ENCODE measurements at places on chromosomes 5 and 9.

DNA sequence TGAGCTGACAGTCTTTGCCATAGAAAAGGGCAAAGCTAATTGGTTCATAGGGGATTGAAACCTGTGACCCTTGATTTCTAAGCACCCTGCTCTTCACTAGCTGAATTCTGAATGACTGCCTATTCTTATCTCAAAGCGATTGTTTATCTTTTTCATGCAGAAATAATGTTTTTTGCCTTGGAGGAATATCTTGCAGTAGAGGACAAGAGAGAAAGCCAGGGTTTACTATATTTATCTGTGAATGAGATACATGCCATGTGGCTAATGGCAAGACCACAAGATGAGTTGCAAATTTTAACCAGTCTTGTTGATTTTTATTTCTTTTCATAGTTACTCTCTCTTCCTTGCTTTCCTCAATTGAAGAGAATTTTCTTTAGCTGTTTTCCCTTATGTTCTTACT is 185.0 kb downstream of the CNTLN start:
- DNase-seq: no peak

DNA sequence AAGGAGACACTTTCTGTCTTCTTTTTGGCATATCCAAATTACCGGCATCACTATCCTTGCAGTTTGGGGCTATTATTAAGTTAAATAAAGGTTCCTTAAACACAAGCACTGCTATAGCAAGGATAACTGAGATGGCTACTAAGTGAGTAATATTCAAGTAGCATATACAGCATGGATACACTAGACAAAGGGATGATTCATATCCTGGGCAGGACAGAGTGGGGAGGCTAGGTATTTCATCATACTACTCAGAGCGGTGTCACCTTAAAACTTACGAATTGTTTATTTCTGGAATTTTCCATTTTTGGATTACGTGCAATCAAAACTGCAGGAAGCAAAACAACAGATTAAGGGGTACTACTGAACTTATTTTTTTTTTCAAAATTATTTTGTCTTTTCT is 54.1 kb downstream of the FER start:
- no peak for DNase-seq

DNA sequence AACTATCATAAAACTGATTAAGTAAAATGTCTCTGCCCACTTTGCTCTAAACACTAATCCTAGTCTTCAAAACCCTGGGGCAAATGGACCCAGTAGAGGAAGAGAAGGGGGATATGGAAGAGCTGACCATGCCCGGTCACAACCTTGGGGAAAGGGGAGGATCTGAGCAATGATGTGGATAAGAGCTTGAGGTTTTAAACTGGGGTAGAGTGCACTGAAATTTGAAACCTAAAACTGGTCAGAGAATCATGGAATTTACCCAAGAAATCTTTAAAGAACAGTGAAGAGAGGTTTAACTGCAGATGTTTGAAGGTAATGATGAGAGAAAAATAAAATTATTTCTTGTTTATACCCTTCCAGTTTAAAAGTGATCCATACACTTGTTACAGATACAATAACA is 110.8 kb downstream of the MRPS30 start:
- DNase-seq: no peak

- DNase-seq: no peak
These were observed 52.7 kb upstream of the UBTD2 start for GRCh38 chr5:172336264-172336663.

- no peak for DNase-seq
These were observed 89.4 kb downstream of the ANGPTL2 start for GRCh38 chr9:127033061-127033460.

DNA sequence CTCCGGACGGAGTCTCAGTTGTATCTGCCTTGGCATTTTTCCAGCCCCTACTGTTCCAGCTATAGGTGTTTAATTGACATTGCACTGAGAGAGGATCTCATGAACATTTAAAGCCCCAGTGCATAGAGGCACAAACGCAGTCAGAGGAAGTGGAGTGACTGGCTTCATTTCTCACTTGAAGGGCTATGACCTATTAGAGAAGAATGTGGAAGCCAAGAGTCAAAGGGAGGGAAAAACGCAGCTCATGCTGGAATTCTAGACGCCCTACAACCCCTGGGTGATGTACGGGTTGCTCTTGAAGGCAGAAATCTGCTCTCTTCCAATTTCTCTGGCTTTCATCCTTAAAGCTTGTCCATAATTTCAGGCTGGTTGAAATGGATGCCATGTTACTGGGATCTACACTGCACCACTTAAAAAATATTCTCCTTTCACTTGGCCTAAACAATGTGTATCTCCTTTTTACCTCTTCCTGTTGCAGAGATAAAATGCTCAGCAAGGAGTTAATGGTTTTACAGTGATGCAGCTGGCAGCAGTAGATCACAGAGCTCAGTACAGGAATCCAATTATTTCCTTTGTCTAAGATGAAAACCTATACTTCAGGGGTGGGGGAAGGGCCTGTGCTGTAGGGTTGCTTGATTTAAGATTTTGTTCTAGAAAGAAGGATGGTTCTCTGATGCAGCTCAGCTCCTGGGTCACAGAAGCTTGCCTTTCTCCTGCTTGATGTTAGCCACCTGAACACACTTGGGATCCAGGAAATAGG is 61.8 kb upstream of the MAMDC2 start:
- no peak for DNase-seq

DNA sequence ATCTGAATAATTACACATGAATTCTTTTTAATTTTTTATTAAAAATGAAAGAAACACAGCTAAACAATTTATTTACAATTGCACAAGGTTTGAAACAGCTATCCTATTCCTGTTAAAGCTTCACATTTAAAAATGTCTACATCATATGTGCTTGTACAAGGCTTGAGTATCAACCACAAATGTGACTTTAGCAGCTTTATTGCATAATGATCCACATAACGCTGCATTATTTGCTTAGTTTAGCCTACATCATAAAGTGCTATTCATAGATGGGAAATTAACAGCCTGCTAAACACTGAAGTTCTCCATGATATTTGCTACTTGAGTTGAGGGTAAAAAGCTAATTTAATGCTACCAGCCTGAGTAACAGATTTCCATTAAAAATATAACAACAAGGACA is 45.0 kb downstream of the TRIM36 start:
- no peak for DNase-seq

- no peak for DNase-seq
These were observed 202.4 kb upstream of the ZNF608 start for GRCh38 chr5:124948754-124949275.

GRCh38 chr5:59863777-59864176 is 29.7 kb downstream of the PDE4D start:
- DNase-seq: no peak

- no peak for DNase-seq
These were observed 135.7 kb downstream of the TLR4 start for GRCh38 chr9:117839862-117840261.

DNA sequence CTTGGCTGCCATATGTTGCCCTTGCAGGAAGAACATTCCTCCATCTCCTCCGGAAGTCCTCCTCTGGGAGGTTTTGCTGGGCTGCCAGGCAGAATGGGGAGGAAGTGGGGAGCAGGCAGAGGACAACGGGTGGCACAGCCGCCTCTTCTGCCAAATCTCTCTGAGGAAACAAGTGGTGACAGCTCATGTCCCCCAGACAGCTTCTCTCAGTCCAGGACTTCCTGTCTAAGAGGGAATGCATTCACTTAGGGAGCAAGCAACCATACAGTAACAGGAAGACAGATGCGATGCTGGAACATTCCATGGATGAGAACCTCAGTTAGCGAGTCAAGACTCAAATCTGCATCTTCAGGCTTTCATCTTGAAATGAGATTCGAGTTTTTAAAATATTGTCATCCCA is 701.0 kb downstream of the SEMA5A start:
- DNase-seq: no peak

GRCh38 chr9:4828761-4829160 is 36.0 kb downstream of the RCL1 start:
- DNase-seq: no peak

GRCh38 chr5:13766236-13766635 is 178.3 kb downstream of the DNAH5 start:
- DNase-seq: no peak

GRCh38 chr5:1545805-1546355 is 22.1 kb upstream of the LPCAT1 start:
- no peak for DNase-seq

GRCh38 chr5:53406630-53407316 is 73.7 kb upstream of the FST start:
- DNase-seq: no peak

DNA sequence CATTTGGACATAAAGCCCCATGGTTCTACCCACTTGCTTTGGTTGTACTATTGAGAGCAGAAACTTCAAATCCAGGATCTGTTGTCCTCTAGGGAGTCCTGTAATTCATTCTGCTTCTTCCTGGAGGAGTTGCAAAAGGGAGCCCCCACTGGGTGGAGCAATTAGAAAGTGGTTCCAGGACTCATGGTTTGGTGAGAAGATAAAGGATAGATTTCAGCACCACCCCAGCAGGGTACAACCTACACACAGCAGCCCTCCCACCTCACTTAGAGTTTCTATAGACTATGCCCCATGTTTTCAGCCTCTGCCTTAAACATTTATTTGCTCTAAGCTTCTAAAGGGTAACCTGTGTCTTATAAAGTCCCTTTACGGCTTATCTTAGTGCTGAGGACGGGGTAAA is 112.6 kb upstream of the ARRDC3 start:
- no peak for DNase-seq

DNA sequence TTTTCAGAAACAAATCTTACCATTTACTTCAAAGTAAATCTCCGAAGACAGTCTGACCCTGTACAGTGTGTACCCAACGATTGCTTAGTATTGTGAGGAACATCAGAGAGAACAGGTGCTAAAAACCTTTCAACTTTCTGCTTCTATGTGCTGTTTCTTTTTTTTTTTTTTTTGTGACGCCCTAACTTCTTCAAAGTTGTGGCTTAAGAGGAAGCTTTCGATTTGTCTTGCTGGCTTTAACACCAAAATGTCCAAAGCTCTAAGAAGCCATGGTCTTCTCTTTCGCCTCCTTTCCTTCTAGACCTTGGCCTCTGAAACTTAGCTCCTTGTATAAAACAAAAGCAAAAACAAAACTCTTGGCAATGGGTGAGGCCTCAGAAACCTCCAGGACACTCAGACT is 1.2 kb downstream of the TNFSF8 start:
- no peak for DNase-seq

GRCh38 chr9:89465001-89465451 is 32.9 kb downstream of the SEMA4D start:
- no peak for DNase-seq

GRCh38 chr5:143398451-143399237 is 4.8 kb downstream of the NR3C1 start:
- DNase-seq: no peak

DNA sequence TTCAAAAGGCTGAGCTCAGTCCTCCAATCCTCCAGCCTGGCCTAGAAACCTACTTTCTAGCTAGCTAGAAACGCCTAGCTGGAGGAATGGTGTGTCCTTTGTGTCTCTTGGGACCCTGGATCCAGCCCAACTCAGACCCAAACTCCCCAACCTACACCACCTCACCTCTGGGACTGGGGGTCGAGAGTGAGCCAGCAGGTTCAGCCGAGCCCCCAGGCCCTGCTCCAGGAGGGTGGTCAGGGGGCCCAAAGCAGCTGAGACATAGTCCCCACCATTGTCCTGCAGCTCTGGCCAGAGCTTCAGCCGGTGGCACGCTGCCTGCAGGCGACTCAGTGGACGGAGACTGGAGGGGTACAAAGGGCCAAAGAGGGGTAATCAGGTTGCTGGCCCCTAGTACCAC is 6.2 kb downstream of the NOL6 start:
- no peak for DNase-seq

DNA sequence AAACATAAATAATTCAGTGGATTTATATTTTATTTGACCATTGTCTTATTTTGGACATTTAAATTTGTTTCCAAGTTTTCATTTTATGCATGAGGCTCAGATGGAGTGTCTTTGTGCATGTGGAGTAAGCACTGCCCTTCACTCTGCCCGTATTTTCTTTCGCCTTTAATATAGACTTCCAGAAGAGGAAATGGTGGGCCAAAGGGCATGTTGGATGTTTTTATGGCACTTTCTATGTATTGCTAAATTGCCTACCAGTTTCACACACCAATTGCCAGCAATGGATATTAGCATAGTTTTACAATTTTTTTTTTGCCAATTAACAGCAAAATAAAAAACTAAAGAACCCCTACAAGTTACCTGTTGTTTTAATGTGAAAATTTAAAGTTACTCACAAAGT is 38.4 kb downstream of the ZSWIM6 start:
- no peak for DNase-seq

GRCh38 chr5:68315679-68316271 is 100.2 kb downstream of the PIK3R1 start:
- DNase-seq: peak; percentile 42

GRCh38 chr5:118883362-118883761 is 105.0 kb downstream of the DTWD2 start:
- no peak for DNase-seq

DNA sequence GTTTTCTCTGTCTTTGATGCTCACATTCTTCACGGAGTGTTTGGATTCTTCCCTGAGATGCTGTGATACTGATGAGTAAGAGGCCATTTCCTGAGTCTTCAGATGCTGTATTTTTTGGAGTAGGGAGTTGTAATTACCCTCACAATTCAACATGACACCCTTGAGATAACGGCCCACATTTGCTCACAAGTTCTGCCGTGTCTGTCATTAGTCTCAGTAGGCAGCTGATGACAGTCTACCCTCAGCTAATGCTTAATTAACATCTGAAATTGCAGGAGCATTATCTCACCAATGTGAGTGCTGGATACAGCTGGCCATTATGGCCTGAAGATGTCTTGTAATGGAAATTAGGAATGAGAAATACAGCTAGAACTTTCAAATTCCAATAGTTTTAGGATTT is 307.1 kb upstream of the ADCY2 start:
- DNase-seq: no peak

- no peak for DNase-seq
These were observed 162.9 kb downstream of the FGF1 start for GRCh38 chr5:142522983-142523382.

DNA sequence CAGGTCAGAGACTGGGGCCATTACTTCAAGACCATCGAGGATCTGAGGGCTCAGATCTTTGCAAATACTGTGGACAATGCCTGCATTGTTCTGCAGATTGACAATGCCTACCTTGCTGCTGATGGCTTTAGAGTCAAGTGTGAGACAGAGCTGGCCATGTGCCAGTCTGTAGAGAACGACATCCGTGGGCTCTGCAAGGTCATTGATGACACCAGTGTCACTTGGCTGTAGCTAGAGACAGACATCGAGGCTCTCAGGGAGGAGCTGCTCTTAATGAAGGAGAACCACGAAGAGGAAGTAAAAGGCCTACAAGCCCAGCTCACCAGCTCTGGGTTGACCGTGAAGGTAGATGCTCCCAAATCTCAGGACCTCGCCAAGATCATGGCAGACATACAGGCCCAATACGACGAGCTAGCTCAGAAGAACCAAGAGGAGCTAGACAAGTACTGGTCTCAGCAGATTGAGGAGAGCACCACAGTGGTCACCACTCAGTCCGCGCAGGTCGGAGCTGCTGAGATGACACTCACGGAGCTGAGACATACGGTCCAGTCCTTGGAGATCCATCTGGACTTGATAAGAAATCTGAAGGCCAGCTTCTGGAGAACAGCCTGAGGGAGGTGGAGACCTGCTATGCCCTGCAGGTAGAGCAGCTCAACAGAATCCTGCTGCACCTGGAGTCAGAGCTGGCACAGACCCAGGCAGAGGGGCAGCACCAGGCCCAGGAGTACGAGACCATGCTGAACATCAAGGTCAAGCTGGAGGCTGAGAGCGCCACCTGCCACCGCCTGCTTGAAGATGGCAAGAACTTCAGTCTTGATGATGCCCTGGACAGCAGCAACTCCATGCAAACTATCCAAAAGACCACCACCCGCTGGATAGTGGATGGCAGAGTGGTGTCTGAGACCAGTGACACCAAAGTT is 9.3 kb downstream of the NIPBL start:
- DNase-seq: no peak

GRCh38 chr9:86557063-86557766 is 203.0 kb upstream of the TUT7 start:
- no peak for DNase-seq

Data from stimulated activated CD4-positive, alpha-beta T cell treated with anti-CD3 and anti-CD28 coated beads, Interleukin-2, amount 100 ng/mL, for 24 hours (primary cell).